Femur (tissue), 1 donor: ENCODE measurements at places on chromosomes 5 and 9.

DNA sequence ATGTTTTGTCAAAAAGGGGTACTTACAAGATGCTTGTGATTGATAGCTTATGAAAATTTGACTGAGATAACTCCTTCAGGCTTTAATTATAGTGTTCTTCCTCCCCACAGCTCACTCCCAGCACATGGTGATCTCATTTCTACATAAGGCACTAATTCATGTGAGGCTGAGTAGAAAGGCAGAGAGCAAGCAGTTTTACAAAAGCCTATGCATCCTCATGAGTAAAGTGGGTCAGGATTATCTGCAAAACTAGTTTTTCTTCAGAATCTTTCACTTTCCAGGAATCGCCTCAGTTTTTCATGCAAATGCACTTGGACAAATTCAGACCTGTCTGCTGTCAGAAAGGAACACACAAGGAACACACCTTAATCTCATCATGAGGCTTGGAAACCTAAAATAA is 92.1 kb upstream of the FBN2 start:
- no peak for DNase-seq

DNA sequence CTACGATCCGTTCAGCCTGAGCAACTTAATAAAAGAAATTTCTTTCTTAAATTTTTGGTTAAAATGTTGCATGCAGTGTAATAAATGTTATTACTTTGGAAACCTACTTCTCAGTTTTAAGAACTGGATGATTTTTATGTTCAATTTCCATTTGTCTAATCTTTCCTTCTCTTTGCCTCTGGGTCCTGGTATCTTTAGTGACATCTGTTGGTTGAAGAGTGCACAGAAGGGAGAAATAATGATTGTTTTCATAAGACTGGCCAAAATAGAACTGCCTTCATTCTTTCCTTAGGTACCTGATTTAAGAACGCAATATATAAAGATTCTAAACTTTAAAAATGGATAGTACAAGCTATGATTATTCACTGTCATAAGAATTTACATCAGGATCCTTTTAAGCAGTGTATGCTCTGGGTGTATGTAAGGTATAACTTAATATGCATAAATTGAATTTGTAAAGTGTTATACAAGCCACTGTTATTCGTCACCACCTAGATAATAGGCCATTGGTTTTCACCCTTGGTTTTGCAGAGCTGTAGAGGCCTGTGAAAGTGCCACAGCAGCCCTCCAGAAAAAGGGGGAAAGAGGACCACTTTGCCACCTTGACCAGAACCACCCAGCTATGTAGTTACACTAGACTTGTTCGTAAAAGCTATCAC is 82.8 kb upstream of the TLX3 start:
- DNase-seq, result no peak

DNA sequence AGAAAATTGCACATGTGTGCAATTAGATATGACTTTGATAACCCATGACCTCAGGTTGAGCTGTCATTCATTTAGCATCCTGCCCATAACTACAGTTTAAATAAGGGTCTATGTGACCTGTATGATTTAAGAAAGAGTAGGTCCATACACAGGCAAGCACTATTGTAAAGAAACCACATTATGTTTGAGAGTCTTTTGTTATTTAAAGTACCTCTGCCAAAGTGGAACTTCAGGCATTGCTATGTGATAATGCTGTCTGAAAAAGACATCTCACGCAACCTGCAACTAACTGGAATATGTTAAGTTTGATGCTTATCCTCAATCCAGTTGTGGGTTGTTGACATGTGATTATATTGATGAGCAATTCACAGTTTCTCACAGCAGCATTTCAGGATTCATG is 317.0 kb downstream of the TMEM161B start:
- DNase-seq, result no peak

DNA sequence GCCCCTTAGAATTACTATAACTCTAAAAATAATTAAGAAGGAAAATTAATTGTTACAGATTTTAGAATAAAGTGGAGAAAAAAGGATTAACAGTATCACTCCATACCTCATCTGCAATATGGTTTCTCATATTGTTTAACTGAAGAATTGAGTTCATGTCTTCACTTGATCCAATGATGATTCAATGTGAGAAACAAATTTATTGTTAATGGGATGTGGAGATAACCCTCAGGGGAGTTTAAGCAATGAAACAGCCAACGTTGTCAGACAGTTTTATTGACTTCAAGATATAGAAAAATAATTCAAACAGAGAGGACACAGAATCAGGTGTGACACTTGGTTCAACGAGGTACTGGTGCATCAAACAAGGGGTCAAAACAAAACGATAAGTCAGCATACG is 665.2 kb upstream of the ACO1 start:
- DNase-seq, result no peak

DNA sequence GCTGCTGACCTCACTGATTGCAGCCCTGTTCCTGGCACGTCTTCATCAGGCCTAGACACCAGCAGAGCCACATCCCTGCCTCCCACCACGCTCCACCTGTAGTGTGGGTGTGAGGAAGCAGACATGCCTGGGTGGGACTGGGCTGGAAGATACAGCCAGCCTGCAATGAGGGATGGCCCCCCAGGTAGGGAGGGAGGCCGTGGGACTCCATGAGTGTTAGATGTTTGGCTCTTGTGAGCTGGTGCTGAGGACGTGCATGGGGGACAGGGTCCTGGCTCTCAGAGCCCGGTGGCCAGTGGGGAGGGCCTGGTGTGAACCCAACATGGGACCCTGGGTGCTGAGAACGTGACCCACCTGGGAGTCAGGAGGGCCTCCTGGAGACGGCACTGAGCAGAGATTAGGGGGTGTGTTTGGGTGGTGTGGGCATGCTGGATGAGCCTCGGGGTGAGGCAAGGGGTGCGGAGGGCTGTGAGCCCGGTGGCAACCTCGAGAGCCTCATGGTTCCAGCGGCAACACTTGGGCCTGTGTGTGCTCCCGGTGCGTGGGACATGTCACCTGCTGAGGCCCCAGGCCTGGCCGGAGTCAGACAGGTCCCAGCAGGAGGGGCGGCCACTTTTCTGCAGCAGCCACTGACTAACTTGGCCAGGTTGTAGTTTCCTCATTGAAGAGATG is 87.6 kb downstream of the PHF2 start:
- DNase-seq, result peak; percentile 13

DNA sequence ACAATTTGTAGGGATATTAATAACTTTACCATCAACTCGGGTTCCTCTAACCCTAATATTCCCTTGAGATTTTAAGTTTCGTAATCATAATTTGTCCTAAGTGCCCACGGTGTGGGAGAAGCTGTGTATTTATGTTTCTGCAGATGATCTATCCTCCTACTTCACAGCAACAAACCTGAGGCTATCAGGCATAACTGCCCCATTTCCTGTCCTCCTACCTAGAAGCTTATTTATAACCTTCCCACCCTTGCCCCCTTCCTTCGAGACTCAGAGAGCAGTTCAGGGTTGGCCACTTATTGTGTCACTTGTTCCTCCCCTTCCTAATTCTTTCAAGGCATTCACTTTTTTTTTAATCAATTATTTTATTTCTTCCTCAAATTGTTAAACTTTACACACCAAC is 29.6 kb upstream of the LCP2 start:
- no peak for DNase-seq

DNA sequence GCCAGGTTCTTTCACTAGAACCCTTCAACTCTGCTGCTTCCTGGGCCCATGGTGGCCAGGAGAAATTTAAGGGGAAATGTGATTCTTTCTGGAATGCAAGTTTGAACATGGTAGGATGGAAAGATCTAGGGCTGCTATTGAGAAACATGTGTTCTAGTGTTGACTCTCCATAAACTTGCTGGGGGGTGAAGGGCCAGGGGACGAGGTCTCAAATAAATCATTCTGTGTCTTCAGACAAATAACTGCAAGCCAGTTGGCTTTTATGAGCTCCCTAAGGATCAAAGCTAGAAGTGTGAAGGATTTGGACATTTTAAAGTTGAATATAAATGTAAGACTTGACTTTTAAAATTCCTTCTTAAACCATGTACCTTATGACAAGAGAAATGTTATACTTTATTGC is 78.5 kb downstream of the ZNF366 start:
- DNase-seq, result no peak

DNA sequence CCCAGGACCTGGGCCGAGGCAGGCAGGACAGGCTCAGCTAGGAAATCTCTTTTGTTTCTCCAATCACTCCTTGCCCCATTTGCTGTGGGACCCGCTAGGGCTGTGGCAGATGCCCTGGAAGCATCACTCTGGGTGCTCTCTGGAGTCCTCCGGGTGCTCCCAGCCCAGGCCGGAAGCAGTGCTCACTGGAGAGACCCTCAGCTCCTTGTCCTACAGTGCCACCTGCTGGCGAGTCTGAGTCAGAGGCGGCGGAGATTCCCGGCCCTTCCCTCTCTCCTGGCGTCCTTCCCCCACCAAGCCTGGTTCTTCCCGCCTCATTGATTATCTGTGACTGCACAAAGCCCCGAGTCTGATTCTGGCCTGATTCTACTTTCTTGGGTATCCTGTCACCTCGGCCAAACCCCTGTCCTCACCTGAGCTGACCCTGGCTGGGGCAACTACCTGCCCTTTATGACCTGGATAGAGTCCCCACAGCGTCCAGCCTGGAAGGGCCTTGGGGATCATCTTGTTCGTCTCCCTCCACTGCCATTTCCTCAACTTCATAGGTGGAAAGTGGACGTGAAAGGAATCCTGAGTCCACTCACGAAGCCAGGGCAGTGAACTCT is 7.3 kb upstream of the BARHL1 start:
- peak; percentile 77 for DNase-seq

DNA sequence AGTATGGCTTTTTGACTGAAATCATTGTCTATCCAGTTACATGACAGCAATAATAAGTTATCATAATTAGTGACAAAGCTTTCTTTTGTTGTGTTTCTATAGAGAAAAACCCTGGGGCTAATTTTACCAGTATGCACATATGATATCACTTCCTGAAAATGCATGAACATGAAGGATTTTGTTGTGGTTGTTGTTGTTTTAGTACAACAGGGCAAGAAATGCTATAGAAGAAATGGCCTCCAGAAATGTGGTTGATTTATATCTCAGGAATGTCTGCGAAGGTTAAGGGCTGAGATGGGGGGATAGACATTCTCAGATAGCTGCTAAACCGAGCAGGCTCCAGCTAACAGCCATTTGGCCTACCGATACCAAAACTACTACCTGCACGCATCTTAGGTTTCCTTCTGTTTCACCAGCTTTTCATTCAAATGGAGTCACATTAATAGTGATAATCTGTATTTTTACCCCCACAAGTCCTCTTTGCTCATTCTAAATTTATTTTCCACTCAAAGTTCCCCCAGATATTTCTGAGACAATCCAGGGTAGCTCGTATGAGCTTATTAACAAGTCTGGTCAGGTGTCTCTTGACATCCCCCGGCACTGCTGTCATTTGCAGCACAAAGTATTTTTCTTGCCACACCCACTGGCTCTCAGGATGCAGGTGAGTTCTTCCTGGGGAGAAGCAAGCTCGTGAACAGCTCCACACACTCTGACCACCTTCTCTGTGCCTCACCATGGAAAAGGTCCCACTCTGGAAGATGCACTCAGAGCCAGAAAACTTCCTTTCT is 232.4 kb upstream of the GAS1 start:
- DNase-seq, result no peak

DNA sequence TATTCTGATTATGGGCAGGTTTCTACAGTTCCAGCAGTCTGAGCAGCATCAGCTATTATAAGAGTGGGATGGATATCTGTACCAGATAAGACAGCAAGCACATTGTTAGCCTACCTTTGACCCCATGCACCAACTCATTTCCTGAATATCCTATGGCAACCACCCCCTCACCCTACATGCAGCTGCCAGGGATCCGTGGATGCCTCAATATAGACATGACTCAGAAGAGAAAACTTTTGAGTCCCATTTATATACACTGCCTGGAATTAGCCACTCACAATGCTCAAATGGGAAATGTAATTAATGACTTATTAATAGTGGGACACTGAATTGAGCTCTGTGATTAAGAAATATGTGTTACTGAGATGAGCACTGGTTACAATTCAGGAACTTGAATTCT is 124.4 kb downstream of the SSBP2 start:
- DNase-seq, result peak; percentile 23

GRCh38 chr9:125240649-125240999 is 519 bp downstream of the HSPA5 start:
- no peak for DNase-seq

DNA sequence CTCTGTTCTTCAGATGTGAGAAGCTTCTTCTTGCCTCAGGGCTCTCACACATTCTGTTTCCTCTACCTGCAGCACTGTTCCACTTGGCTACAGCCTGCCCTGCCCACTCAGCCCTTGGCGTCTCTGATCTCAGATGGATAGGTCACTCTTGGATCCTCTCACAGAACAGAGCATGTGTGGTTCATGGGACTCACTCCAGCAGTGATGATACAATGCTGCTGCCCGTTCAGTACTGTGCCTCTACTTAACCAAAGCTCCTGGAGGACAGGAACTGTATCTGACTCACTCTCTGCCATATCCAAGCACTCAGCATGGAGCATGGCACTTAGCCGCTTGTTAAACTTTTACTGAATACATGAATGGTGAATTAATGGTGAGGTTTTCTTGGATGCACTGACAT is 3.4 kb upstream of the SPINK4 start:
- DNase-seq, result no peak

DNA sequence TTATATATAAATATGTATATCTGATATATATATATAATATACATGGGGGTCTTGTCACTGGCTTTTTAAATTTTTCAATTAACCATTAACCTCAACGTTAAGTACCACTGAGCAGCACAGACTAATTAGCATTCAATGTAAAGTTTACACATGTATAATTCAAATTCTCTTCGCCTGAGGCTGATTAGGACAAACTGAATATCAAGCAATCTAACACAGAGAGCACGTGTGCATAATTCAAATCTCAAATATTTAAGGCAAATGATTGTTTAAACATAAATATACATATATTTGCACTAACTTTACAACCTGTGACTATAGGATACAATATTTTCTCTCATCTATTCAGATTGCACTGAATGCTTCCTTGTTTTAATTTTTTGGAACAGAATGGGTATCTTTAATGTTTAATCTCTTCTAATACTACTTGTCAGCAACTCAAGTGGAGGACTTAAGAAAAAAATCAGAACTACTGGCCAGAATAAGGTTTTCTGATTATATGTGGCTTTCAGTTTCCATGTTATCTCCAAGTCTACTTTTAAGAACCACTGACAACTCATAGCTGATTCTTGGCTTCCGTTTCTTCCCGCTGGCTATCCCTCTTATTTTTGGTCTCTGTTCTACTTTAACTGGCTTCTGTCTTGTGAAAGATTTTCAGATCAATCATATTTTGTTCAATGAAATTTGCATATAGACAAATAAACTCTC is 204.8 kb downstream of the MLLT3 start:
- DNase-seq, result no peak

DNA sequence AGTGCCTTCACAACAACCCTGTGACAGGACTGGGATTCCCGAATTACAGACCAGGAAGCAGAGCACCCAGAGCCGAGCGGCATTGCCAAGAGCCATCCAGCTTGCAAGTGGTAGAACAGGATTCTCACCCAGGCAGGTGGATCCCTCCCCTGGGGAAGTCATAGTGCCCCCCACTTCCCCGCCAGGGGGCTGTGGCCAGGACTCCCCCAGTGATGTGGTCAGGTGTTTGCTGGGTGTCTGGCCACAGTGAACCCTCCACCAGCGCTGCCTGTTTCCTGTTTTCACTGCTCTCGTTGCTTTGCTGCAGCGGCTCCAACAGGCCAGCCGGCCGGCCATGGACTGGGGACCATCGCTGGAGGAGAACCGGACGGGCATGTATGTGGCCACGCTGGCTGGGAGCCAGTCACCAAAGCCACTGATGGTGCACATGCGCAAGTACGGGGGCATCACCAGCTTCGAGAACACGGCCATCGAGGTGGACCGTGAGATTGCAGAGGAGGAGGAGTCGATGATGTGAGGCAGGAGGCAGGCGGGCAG is 19.3 kb downstream of the SLC6A7 start:
- peak; percentile 59 for DNase-seq
